Endothelial cell of coronary artery (primary cell): ENCODE measurements at places on chromosomes 7 and 10. TPM values are rescaled to one million over a fixed set of nuclear protein-coding genes. Genes with fewer than 3 reads are reported as not detected.

Gene ITGA8
- total RNA-seq, result under 0.01 and 0.18 TPM in 2 replicates

Gene DENND2A
- under 0.01 and 0.66 TPM in 2 replicates for total RNA-seq

Gene OR2A2
- not detected in 2 replicates for total RNA-seq

Gene DNAJC12
- 0.45 and 0.56 TPM in 2 replicates for total RNA-seq

Gene VAX1
- not detected in 2 replicates for total RNA-seq

Gene TSPAN33
- total RNA-seq, result 0.27 and 0.38 TPM in 2 replicates

Gene GPRIN2
- not detected in 2 replicates for total RNA-seq

Gene BEND7
- 10.2 and 15.2 TPM in 2 replicates for total RNA-seq

Gene RAPGEF5
- 131 and 142 TPM in 2 replicates for total RNA-seq

Gene CDHR3
- 1.3 and 1.7 TPM in 2 replicates for total RNA-seq

Gene OPN1SW
- not detected in 2 replicates for total RNA-seq

Gene EN2
- 0.09 TPM in 1 of 2 replicates, not detected in the other for total RNA-seq

Gene CYP26C1
- 0.47 and 0.63 TPM in 2 replicates for total RNA-seq

Gene LDB3
- total RNA-seq, result not detected in 2 replicates

Gene FAM3C
- 38.2 and 50.7 TPM in 2 replicates for total RNA-seq

Gene KCTD7
- 4.1 and 6.1 TPM in 2 replicates for total RNA-seq

Gene PPIF
- total RNA-seq, result 16.0 and 17.3 TPM in 2 replicates

Gene PCDH15
- total RNA-seq, result under 0.01 TPM in 1 of 2 replicates, not detected in the other

Gene OR9A2
- not detected in 2 replicates for total RNA-seq

Gene ACBD7
- total RNA-seq, result 1.4 and 1.9 TPM in 2 replicates

Gene KIF11
- total RNA-seq, result 9.9 and 24.6 TPM in 2 replicates

Gene EPDR1
- total RNA-seq, result 0.18 and 14.8 TPM in 2 replicates

Gene BHLHA15
- 0.09 and 0.27 TPM in 2 replicates for total RNA-seq

Gene MEOX2
- total RNA-seq, result under 0.01 TPM in 1 of 2 replicates, not detected in the other
